ENCODE measurements at places on chromosomes 5 and 9.

DNA sequence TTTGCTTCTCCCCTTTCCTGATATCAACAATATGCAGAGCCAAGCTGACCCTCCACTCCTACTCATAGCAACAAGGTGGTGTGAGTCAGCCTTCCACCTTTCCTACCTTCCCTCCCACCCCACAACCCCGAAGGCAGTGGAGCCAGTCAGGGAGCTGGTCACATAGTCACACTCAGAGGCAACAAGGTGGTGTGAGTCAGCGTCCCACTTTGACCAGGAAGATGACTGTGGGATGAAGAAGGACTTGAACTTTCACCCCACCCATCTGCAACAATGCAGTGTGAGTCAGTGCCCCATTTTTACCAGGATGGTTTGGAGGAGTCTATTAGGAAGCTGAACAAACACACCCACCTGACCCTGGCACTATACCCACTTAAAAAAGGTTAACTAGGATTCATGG lies 30.1 kb upstream of the ZNF782 start:
- DNase-seq: no peak

DNA sequence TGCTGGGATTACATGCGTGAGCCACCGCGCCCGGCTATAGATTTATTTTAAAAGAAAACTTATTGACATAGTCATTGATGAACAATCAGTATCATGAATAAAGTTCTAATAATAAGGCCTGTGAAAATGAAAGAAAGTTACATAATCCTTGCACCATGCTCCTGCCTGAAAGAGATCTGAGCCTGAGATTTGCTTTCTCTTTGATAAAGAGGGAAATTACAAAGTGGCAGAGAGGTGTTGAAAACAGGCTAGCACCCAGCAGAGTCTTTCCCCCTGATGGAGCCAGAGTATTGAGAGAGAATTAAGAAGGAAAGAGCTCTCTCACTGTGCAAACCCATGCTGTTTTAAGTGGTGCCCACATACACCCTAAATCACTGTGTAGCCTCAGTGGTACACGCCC lies 37.2 kb downstream of the SLC6A7 start:
- no peak for DNase-seq

DNA sequence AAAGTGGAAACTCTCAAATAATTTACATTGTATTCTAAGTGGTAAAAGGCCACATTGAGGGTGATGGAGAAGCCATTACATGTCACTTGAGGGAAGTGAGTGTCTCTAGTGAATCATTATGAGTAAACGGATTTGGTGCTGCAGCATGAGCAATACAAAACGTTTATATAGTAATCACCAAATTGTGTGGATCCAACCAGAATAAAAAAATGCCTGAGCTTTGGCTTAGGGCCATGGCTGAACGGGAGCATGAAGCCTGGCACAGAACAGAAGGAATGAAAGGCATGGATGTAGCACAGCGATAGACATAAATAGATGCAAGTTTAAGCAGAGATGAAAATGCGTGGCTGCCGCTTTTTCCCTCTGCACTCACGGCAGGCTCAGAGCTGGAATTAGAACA lies 58.3 kb downstream of the PTTG1 start:
- DNase-seq: no peak

DNA sequence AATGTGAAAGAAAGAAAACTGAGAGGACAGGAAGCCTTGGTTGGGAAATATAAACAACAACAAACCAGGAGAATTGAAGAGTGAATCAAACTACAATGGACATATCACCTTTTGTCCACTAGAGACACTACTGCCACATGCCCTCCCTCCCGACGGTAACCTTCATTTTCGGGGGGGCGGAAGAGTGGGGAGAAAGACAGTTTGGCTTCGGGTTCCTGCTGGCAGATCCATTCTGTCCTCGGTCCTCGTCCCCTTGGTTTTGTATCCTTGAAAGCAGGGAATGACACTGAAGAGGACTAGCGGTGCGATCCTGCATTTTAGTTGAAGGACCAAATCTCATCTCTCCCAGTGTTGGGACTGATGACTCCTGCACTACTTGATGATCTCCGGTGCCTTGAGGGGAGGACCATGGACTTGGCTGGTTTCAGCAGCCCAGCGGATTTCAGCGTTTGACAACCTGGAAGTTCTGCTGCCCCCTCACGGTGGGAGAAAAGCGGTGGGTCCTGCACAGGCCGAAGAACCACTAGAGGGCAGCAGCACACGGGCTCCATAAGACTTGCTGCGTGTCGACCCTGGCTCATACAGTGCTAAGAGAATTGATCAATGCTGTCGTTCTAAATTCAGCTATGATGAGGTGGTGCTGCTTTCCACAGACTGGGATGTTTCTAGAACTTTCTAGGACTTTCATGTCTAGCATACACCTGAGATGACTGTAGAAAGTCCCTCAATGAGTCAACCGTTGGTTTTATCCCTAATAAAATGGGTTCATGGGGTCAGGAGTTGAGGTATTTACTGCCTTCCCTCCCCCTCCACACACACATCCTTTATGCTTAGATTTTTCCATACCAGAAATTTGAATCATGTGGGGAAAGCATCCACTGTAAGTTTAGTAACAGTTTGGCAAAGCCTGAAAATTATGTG lies 15.1 kb upstream of the ZNF131 start:
- DNase-seq: peak; percentile 91

GRCh38 chr9:120261419-120261818 lies 318.5 kb downstream of the CDK5RAP2 start:
- DNase-seq: no peak

DNA sequence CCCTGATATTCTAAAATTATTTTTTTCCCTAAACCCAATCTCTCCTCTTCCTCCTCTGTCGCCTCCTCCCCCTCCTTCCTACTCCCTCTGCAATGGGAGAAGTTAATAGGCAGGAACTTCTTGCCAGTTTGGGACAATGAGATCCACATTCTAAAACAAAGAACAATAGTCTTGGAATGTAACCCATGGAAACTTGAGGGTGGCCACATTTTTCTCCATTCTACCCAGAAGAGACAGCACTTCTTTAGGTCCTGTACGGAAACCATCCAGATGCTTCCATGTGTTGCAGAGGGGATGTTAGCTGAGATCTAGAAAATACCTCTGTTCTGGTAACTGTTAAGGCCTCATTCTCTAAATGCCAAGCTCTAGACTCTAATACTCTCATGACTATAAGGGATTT lies 10.0 kb downstream of the SPARC start:
- DNase-seq: no peak

- no peak for DNase-seq
Observed at GRCh38 chr9:91783876-91784672, 166.0 kb downstream of the ROR2 start.
